ENCODE measurements at places on chromosomes 7 and 10.

- DNase-seq = no peak
These were observed 278.0 kb upstream of the KLF14 start for GRCh38 chr7:131011976-131012375.

DNA sequence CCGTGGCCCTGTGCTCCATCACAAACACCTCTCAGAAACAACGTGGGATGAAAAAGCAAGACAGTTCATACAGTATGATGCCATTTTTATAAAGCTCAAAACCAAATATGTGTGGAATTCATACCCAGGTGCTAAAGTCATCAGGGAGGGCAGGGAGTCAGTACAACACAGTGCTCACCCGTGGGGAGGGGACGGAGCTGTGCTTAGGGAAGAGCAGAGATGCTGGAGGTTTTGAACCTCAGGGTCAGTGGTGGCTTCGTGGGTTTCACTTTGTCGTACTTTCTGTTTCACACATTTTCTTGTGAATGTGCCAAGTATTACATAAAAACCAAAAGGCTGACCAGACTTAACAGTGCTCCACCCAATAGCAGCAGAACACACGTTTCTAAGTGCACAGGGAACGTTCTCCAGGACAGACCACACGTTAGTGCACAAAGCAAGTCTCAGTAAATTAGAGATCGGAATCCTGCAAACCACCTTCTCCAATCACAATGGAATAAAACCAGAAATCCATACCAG is 21.2 kb downstream of the ZMIZ2 start:
- no peak for DNase-seq

- no peak for DNase-seq
These were observed 60.8 kb upstream of the KCNMA1 start for GRCh38 chr10:77698267-77698931.

GRCh38 chr10:4494551-4494950 is 331.5 kb upstream of the AKR1E2 start:
- DNase-seq = no peak

GRCh38 chr7:28705350-28705749 is 252.8 kb downstream of the TRIL start:
- no peak for DNase-seq

GRCh38 chr7:4791738-4792536 is 16.5 kb downstream of the AP5Z1 start:
- peak; percentile 96 for DNase-seq
